ENCODE measurements at places on chromosomes 4 and X. TPM values are rescaled to one million over a fixed set of nuclear protein-coding genes. Genes with fewer than 3 reads are reported as not detected.

Gene EFHC2
- total RNA-seq: 6.4 TPM

GRCh38 chr4:147737623-147738022, 5.7 kb downstream of the ARHGAP10 start:
- DNase-seq: no peak

DNA sequence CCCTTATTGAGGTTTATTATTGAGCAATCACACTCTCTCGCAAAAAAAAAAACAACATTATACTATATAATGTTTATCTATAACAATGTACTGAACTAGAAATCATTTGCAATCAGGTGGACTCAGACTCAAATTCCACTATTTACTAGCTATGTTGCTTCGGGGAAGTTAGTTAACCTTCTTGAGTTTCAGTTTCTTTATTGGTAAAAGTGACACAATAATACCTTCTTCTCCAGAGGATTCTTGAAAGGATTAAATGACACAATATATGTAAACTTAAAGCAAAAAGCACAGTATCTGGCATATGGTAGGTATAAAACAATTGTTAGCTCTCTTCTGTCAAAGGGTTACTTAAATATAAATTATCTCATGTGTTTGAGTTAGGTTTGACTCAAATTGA, 31.5 kb upstream of the HDAC8 start:
- no peak for DNase-seq

- peak; percentile 60 for DNase-seq
Observed at GRCh38 chr4:5051278-5052203, at the start of gene STK32B. Gene STK32B, plus strand, starts transcription at chr4:5051480.

Gene MAGEA10
- total RNA-seq: not detected

GRCh38 chr4:56271131-56271530, 116.2 kb downstream of the AASDH start:
- no peak for DNase-seq

Gene TRMT2B
- total RNA-seq: 24.8 TPM

GRCh38 chr4:105634402-105635080, 73.9 kb downstream of the INTS12 start:
- no peak for DNase-seq

DNA sequence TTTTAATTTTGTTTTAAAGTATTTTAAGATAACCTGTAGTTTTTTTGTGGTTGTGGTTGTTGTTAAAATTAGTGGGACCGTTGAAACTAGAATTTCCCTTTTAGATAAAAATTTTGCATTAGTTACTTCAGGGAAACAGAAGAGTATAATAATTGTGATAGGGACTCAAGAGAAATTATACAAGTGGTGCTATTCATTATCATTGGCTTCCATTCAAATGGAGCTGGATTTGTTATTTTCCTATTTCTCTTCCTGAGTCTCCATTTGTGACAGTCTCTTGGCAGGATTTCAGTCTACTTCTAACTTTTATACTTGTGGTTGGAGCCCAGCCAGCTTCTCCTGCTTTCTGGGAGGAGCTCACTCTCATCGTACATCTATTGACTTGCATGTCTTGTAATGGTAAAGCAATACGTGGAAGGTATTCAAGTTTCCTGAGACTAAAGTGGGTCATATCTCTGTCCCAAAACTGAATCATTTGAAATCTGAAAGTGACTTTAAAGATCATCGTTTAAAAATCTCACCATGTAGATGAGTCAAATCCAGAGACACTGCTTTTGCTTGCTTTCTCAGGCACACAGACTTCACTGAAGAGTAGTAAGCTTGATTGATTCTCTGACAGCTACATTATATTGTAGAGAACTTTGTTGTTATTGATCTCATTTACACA, 155.8 kb downstream of the RPA4 start:
- DNase-seq: no peak

DNA sequence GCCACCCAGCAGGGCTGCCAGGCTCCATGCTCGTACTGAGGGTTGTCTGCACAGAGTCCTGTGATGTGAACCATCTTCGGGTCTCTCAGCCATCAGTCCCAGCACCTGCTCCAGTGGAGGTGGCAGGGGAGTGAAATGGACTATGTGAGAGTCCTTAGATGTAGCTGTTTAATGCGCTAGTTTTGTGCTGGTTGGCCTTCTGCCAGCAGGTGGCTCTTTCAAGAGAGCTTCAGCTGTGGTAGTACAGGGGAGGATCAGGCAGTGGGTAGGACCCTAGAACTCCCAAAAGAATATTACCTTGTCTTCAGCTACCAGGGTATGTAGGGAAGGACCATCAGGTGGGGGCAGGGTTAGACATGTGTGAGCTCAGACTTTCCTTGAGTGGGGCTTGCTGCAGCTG, 1066.0 kb downstream of the GLUD2 start:
- no peak for DNase-seq

DNA sequence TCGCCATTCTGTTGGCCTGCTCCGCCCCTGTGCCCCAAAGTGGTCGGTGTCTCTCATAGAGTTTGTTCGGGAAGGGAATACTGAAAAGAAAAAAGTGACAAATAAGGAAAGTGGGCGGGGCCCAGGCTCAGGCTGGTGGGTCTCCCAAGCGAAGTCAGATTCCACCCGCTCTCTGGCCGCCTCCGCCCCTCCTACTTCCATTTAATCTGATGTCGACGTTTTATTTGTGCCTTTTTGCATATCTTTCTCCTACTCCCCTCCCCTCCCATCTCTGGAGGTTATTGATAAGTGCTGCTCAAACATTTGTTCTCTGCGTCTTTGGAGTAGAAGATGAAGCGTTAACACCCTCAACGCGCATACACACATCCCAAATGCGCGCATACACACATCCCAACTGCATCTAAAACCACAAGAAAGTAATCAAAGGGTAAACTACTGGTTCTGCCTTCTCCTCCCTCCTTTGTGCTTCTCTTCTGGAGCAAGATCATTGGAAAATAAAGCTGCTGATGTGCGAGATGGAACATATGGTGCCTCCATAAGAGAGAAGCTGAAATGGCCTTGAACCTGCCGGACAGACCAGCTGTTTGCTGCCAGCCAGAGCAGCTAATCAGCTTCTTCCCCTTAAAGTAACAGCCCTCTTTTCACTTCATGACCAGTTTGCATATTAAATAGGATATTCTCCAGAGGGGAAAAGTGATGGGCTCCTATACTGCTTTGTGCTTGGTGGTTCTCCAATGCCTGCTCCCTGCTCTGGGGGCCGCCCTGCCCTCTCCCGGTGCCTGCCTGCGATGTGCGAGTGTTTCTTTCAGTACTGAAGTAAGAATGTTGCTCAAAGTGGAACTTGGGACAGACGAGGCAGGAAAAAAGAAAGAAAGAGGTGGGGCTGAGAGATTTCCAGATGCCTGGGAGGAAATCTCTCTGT, 3.1 kb downstream of the MAMLD1 start:
- peak; percentile 82 for DNase-seq

Gene STATH
- total RNA-seq: not detected

DNA sequence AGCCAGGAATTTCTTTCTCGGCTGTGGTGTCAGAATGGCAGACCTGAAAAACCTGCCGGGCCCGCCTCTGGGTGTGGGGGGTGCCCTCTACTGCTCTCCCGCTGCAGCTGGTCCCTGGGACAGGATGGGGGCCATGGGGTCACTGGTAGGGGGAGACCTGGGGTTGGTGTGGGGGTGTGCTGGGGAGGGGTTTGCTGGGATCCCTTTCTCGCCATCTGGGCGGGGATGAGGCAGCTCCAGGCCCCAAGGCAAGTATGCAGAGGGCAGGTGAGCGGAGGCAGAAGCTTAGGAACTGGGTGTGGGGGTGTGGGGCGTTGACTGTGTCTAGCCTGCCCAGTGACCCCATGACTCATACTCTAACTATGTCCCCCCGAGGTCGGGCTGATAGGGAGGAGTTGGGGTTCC, 884 bp downstream of the CCDC120 start:
- no peak for DNase-seq

- no peak for DNase-seq
Observed at GRCh38 chr4:45580334-45580733, 543.5 kb downstream of the GABRG1 start.

Gene SLC16A2
- 13.8 TPM for total RNA-seq

Gene AKAP4
- not detected for total RNA-seq

Gene EXOC1L
- total RNA-seq: not detected

Gene SPIN2A
- total RNA-seq: 0.63 TPM

Gene IL21
- not detected for total RNA-seq

Gene NIPAL1
- 6.9 TPM for total RNA-seq

DNA sequence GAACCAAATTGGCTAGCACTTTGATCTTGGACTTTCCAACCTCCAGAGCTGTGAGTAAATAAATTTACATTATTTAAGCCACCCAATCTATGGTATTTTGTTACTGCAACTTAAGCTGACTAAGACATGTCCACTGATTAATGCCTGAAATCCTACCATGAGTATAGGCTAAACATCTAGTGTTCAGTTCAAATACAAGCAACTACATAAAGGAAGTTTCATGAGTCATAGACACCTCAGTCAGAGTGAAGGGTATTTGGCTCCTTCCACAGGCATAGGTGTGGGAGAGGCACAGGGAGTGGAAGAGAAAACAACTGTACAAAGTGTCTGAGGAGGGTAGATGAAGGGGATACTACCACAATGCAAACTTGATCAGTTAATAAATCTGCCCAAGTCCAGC, 35.5 kb upstream of the PCDH19 start:
- DNase-seq: no peak

- DNase-seq: no peak
Observed at GRCh38 chr4:120403296-120403695, 336.6 kb upstream of the MAD2L1 start.

GRCh38 chr4:133972586-133972985, 229.0 kb downstream of the PABPC4L start:
- DNase-seq: no peak

- DNase-seq: no peak
Observed at GRCh38 chrX:110432091-110432905, 73.7 kb downstream of the RTL9 start.

Gene EFNB1
- 53.0 TPM for total RNA-seq

DNA sequence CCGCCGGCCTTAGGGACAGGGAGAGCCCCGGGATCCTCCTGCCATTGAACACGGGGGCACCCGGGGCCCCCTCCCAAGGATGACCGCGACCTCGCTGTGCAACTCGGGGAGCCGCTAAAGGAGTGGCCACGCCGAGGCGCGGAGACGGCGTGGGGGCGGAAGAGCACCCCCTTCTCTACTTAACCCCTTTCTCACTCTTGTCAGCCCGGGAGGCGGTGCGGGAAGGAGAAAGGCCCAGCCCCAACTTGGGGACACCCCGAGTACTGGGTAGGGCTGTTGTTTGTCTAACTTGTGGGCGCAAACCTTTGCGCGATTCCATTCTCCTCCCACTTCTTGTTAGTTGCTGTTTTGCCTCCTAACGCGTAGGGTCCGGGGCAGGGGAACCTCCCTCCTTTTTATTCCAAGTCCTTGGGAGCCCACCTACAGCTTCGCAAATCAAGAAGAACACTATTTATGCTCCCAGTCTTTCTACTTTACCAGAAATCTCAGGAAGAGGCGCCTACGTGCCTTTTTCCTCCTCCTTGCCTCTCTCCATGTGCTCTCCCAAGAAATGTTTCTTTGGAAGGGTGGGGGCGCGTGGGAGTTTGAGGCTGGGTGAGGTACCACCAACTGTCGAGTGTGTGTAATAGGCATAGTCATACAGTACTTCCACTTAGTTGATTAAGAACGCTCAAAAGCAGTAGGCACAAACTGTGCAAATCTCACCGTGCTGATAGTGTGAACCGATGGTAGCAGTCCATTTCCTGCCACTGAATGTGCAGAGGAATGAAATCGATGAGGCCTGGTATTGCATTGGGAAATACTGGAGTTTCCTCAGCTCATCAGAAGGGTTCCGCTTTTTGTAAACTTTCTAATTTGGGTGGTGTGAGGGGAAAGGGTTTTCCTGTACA, 813 bp downstream of the DIAPH2 start:
- peak; percentile 72 for DNase-seq

GRCh38 chr4:12846368-12846767, 637.8 kb downstream of the RAB28 start:
- peak; percentile 19 for DNase-seq

DNA sequence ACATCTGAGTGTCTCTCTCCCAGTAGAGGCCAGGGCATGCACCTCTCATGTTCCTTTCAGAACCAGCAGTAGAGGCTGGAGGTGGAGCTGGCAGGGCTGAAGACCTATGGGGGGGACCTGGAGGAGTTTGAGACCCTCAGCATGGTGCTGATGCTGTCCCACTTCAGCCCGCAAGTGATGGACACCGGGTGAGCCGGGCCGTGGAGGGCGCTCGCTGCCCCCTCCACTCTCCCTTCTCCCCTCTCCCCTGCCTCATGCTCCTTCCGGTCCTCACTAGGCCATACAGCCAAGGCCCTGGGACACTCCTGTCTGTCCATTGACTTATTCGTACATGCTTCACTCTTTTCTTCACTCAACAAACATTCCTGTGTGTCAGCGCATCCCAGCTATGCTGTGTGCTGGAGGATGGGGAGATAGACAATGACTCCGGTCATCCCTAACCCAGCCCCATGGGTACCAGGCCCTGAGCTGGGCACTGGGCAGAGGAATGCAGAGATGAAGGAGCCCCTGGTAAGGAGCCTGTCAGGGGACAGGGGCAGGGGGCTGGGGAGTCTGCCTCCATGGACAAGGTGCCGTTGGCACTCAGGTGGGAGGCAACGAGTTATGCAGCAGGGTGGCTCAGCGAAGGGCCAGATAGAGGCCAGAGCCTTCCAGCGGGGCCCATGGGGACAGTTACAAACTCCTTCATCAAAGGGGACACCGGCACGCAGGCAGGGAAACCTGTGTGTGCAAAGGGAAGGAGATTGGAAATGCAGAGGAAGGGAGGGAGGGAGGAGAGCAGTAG, 28.4 kb upstream of the WFS1 start:
- no peak for DNase-seq

Gene TDO2
- total RNA-seq: 1.3 TPM

Gene ARHGAP4
- 73.0 TPM for total RNA-seq

- DNase-seq: no peak
Observed at GRCh38 chr4:88327665-88328064, 43.3 kb upstream of the PPM1K start.

DNA sequence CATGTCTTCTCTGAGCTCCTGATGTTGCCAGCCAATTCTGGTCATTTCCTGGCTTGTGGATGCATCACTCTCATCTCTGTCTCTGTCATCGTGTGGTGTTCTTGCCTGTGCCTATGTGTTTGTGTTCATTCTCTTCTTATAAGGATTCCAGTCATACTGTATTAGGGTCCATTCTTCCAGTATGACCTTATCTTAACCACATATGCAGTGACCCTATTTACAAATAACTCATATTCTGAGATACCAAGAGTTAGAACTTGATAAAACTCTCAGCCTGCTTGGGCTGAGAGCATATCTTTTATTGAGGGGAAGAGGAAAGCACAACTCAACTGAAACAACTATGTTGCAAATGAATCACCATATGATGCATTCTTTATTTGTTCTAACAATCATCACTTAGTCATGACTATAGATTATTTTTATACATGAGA, 189.0 kb upstream of the ANXA10 start:
- no peak for DNase-seq
